ENCODE measurements at places on chromosomes 3 and 15. TPM values are rescaled to one million over a fixed set of nuclear protein-coding genes. Genes with fewer than 3 reads are reported as not detected.

- DNase-seq, result no peak
Measured at GRCh38 chr3:176755552-176755951, 441.7 kb downstream of the TBL1XR1 start.

The FRMD5 gene
- total RNA-seq, result 0.27 TPM

The TMEM40 gene
- not detected for total RNA-seq

- DNase-seq, result no peak
Measured at GRCh38 chr3:130711565-130712324, 34.9 kb downstream of the PIK3R4 start.

DNA sequence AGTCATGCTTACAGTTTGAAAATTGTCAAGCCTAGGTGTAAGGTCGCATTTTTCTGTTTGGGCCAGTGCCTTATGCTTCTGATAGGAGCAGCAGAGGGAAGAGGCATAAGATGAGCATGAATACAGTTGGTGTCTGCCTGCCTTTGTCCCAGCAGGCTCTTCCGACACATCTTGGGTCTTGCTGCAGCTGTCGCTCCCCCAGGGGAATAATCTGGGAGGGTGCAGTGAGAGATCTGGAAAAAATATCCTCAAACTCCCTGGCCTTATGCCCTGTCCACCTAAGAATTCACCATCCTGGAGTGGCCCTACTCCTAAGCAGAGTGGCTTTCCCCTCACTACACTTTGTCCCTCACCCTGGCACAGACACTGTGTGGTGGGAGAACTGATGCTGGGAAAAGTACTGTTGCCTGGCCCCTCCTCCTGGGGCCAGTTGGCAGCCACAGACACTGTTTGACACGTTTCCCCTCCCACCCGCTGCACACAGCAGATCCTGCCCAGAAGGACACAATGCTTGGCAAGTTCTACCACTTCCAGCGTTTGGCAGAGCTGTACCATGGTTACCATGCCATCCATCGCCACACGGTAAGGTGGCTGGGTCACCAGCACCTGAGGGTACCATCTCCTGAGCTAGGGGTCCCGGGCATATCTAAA is 21.1 kb upstream of the RHO start:
- DNase-seq, result no peak

- no peak for DNase-seq
Measured at GRCh38 chr3:61090389-61091169, 160.7 kb downstream of the FHIT start.

The HMG20A gene
- total RNA-seq, result 47.3 TPM

DNA sequence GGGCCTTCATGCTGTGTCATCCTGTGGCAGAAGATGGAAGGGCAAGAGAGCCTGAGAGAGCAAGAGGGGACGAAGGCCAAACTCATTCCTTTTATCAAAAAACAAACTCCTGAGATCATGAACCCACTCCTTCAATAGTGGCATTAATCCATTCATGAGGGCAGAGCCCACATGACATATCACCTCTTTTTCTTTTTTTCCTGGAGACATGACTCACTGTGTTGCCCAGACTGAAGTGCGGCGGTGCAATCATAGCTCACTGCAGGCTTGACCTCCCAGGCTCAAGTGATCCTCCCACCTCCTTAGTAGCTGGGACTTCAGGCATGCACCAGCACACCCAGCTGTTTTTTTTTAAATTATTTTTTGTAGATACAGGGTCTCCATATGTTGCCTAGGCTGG is 92.0 kb upstream of the RNU6-1 start:
- DNase-seq, result no peak

The CPNE9 gene
- total RNA-seq, result not detected

- DNase-seq, result peak; percentile 51
Measured at GRCh38 chr15:89662893-89663626, 7.8 kb upstream of the KIF7 start.

GRCh38 chr15:75688831-75689230 is 23.8 kb downstream of the CSPG4 start:
- no peak for DNase-seq

GRCh38 chr15:101194546-101195125 is 57.2 kb downstream of the CHSY1 start:
- DNase-seq, result no peak

GRCh38 chr15:57236561-57237300 is 139.6 kb upstream of the CGNL1 start:
- DNase-seq, result no peak

The FBXO22 gene
- 14.7 TPM for total RNA-seq

DNA sequence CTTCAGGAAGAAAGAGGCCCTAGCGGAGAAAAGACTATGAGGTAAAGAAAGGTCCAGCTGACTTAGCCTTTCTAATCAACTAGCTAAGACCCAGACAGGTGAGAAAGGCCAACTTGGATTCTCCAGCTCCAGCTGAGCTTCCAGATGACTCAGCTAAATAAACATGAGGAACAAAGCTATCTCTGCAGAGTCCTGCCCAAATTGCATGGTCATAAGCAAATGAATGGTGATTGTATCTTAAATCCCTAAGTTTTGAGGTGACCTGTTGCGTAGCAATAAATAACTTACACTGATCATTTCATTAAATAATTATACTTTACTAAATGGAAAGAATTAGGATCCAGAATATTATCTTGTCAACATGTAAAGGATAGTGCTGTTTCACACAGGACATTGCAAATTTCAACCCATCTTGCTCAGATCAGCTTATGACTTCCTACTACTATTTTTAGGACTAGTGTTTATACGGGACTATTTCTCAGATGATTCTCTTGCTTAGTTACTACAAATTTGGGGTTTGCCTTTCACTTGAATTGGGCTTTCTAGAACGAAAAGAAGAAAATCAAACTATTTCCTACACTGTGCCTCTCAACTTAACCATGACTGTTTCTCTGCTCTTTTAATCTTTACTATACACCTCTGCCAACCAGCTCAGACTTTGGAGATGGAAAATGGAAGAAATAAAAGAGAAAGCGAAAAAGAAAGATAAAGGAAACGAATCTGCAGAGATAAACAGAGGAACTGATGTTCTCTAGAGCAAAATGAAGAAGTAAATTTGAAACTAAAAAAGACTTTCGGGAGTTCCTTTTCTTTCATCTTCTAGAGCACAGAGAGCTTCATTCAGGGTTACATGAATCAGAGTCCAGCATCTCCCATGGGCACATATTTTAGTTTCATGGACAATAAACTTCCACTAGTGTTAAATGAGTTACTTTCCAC is 6.6 kb upstream of the ADGRG7 start:
- DNase-seq, result no peak

- DNase-seq, result no peak
Measured at GRCh38 chr15:41693757-41694156, 33.6 kb downstream of the MGA start.

GRCh38 chr3:105579439-105579838 is 212.7 kb downstream of the ALCAM start:
- DNase-seq, result no peak

- no peak for DNase-seq
Measured at GRCh38 chr3:52468336-52468735, 12.9 kb downstream of the NISCH start.

- no peak for DNase-seq
Measured at GRCh38 chr3:100333970-100334487, 528 bp upstream of the NIT2 start.

DNA sequence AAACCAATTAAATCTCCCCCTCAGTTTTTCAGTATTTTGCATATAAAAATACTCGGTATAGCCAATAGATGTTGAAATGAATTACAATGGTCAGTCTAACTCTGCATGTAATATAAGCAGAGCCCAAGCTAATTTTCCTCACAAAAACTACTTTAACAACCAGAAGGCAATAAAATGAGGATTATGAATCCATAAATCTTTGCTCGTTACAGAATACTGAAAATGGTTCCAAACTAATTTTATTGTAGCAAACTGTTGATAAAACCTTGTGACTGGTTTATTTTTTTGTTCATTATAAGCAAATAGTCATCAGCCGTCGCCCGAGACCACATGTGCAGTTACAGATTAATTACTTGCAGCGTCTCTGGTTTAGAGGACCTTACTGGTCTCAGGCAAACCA is 183.2 kb downstream of the SSR3 start:
- DNase-seq, result no peak

The ACTL6A gene
- total RNA-seq, result 9.7 TPM

DNA sequence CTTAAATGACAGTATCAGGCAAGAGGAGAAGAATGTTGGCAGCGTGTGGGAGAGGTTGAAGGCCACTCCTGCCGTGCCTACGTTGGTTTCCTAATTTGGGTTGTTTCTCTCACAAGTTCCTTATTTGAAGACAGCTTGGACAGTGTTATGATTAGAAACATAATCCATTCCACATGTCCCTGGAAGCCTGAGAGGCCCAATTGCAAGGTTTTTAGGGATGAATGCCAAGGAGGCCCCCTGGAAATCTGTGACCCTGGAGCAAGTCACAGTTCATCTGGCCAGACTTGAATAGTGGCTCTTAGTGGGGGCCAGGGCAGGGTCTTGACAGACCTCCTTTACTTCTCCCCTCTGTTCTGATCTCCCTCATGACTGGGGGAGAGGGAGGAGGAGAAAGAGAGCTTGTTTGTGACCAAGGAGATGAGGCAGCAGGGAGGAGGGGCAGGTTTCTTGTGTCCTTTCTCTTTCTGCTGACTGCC is 584.4 kb upstream of the TBL1XR1 start:
- no peak for DNase-seq

GRCh38 chr3:29083676-29084075 is 197.2 kb upstream of the RBMS3 start:
- DNase-seq, result no peak

- DNase-seq, result no peak
Measured at GRCh38 chr15:72065801-72066200, 52.1 kb downstream of the MYO9A start.

All from thoracic aorta (tissue), 2 donors.